ENCODE measurements at places on chromosomes 5 and 9. TPM values are rescaled to one million over a fixed set of nuclear protein-coding genes. Genes with fewer than 3 reads are reported as not detected.

- no peaks in the 10 kb centered on the region for H3K36me3 ChIP-seq
- peak overlapping the region; percentile 12 for H3K4me3 ChIP-seq
- peak; percentile 28 for DNase-seq
- H3K27ac ChIP-seq = peak overlapping the region; percentile 8
Measured at GRCh38 chr5:14946815-14947620, 75.4 kb upstream of the ANKH start.

DNA sequence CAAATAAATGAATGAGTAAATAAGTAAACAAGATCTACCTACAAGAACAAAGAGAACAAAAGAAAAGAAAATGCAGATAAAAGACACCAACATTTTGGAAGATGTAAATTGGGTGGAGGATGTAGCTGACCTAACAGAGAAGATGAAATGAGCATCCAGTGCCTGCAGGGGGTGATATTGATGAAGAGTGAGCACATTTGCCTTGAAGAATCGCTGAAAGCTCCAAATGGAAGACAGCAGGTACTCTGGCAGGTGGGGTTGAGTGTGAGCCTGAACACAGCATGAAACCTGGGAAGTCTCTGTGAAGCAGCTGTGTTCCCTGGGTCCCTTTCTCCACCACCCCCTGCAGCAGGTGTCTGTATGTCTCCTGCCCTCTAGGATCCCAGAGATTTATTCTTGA is 125.6 kb downstream of the NXNL2 start:
- no peaks in the 10 kb centered on the region for H3K36me3 ChIP-seq
- no peaks in the 10 kb centered on the region for H3K4me1 ChIP-seq
- H3K27me3 ChIP-seq = peaks cover 24% of the 10 kb centered on the region
- H3K4me3 ChIP-seq = no peak overlapping the region

- H3K4me1 ChIP-seq = peaks cover 31% of the 10 kb centered on the region
- peak; percentile 45 for DNase-seq
- peak overlapping the region; percentile 91 for H3K4me3 ChIP-seq
- H3K27ac ChIP-seq = peak overlapping the region; percentile 76
- H3K27me3 ChIP-seq = no peaks in the 10 kb centered on the region
Measured at GRCh38 chr9:124658165-124659017, 112.7 kb downstream of the NR6A1 start.

GRCh38 chr9:136122425-136123383 is 4.0 kb upstream of the TMEM250 start:
- no peak overlapping the region for H3K27ac ChIP-seq
- H3K27me3 ChIP-seq = peaks cover 6% of the 10 kb centered on the region
- no peaks in the 10 kb centered on the region for H3K4me1 ChIP-seq
- no peak overlapping the region for H3K4me3 ChIP-seq

DNA sequence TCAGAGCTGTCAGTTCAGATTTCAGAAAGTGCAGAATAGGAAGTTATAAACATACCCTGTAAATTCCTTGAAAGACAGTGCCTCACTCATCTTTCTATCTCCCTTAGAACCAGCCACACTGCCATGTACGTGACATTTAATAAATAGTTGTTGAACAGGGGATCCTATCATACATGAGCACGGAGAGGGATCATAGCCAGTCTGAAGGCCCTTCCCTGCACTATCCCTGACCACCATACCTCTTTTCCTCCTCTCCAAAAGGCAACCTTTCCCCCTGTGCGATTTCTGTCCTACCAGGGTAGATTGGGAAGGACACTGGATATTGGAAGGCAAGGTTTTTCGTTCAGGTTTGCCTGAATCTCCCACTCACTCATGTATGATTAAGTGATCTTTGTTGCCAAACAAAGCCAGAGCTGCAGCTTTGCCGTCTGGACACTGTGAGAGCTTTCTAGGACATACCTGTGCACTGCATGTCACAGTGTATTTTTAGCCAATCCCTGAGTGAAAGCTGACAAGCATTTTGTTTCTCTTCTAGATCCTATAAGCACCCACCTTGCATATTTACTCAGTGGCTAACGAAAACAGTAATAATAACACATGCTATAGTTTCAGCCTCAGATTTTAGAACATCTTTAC is 986.5 kb upstream of the WWC1 start:
- no peaks in the 10 kb centered on the region for H3K4me1 ChIP-seq
- H3K27ac ChIP-seq = no peak overlapping the region
- H3K27me3 ChIP-seq = no peaks in the 10 kb centered on the region
- no peak overlapping the region for H3K4me3 ChIP-seq
- DNase-seq = no peak
- H3K36me3 ChIP-seq = no peaks in the 10 kb centered on the region

- H3K27ac ChIP-seq = no peak overlapping the region
- H3K36me3 ChIP-seq = peaks cover 2% of the 10 kb centered on the region
- H3K4me1 ChIP-seq = peaks cover 26% of the 10 kb centered on the region
Measured at GRCh38 chr5:1639757-1640156, 116.0 kb upstream of the LPCAT1 start.

- no peaks in the 10 kb centered on the region for H3K27me3 ChIP-seq
- peaks cover 3% of the 10 kb centered on the region for H3K36me3 ChIP-seq
- no peak for DNase-seq
- H3K27ac ChIP-seq = no peak overlapping the region
- H3K4me3 ChIP-seq = no peak overlapping the region
Measured at GRCh38 chr5:127993476-127993875, 90.1 kb upstream of the SLC12A2 start.

- no peak for DNase-seq
- no peak overlapping the region for H3K27ac ChIP-seq
- H3K4me3 ChIP-seq = no peak overlapping the region
- H3K36me3 ChIP-seq = no peaks in the 10 kb centered on the region
- H3K4me1 ChIP-seq = no peaks in the 10 kb centered on the region
Measured at GRCh38 chr5:27708534-27708933, 670.1 kb upstream of the CDH9 start.

GRCh38 chr9:131099102-131099606 is 2.8 kb downstream of the AIF1L start:
- no peak overlapping the region for H3K4me3 ChIP-seq
- no peak overlapping the region for H3K27ac ChIP-seq
- H3K4me1 ChIP-seq = peaks cover 11% of the 10 kb centered on the region
- H3K27me3 ChIP-seq = peaks cover 28% of the 10 kb centered on the region
- H3K36me3 ChIP-seq = no peaks in the 10 kb centered on the region

DNA sequence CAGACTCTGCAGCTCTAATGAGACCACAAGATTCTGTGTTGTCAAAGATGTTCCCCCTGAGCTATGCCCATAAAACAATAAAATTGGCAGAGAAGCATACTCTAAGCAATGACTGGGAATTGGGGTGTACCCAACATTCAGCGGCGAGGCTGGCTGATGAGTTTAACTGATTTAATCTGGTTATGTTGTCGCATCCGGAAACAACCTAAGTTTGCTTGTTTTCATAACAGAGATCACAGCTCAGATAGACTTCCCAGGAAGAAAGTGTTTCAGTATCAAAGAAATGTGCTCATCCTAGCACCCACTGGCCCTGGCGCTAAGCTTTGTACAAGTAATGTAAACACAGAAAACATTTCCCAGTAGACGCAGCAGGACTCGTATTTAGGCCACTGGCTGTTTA is 7.4 kb downstream of the SEMA5A start:
- DNase-seq = no peak
- no peaks in the 10 kb centered on the region for H3K36me3 ChIP-seq
- H3K27ac ChIP-seq = no peak overlapping the region
- no peak overlapping the region for H3K4me3 ChIP-seq

- no peak overlapping the region for H3K27ac ChIP-seq
- H3K4me1 ChIP-seq = no peaks in the 10 kb centered on the region
- H3K36me3 ChIP-seq = peaks cover 1% of the 10 kb centered on the region
- no peak overlapping the region for H3K4me3 ChIP-seq
- no peaks in the 10 kb centered on the region for H3K27me3 ChIP-seq
- DNase-seq = no peak
Measured at GRCh38 chr5:6321078-6321477, 57.3 kb downstream of the MED10 start.

DNA sequence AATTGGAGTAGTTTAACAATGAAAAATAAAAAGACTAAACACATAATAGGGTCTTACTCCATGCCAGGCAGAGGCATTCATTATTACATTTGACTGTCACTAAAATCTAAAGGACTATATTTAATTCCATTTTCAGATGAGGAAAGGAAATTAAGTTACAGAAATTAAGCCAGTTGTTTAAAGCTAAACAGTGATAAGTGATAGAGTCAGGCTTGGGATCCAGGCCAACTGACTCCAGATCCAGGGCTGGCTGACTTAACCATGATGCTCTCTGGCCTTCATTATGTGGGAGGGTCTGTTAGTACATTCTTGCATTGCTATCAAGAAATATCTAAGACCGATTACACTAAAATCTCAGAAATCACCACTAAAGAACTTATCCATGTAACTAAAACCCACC is 107.2 kb downstream of the ARHGEF28 start:
- H3K36me3 ChIP-seq = no peaks in the 10 kb centered on the region
- no peak for DNase-seq
- no peak overlapping the region for H3K4me3 ChIP-seq
- H3K4me1 ChIP-seq = no peaks in the 10 kb centered on the region
- H3K27ac ChIP-seq = no peak overlapping the region

DNA sequence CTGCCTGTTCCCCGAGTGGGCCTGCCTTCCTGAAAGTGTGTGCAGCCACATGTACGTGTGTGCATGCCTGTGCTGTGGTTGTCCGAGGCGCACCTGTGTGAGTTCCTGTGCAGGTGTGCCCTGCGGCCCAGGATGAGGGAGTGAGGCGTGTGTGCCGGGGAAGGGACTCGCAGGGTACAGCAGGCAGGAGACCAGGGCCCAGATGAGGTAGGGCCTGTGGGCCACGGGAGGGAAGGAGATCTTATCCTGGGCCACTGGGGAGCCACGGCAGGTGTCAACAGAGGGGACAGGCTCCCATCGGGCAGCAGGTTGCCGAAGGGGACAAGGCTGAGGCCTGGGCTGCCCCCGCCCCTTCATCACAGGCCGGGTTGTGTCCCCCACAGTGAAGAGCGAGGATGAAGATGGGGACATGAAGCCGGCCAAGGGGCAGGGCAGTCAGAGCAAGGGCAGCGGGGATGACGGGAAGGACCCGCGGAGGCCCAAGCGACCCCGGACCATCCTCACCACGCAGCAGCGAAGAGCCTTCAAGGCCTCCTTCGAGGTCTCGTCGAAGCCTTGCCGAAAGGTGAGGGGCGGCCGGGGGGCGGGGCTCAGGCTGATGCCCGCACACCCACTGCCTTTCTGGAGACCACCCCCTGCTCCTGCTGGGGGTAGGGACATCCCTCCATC is 79.2 kb downstream of the LMX1B start:
- no peak for DNase-seq
- H3K27ac ChIP-seq = no peak overlapping the region
- no peaks in the 10 kb centered on the region for H3K4me1 ChIP-seq
- H3K36me3 ChIP-seq = no peaks in the 10 kb centered on the region
- H3K27me3 ChIP-seq = peaks cover 26% of the 10 kb centered on the region

- H3K4me1 ChIP-seq = peaks cover 28% of the 10 kb centered on the region
- H3K27ac ChIP-seq = no peak overlapping the region
- no peak overlapping the region for H3K4me3 ChIP-seq
- H3K27me3 ChIP-seq = no peaks in the 10 kb centered on the region
- no peak for DNase-seq
- H3K36me3 ChIP-seq = peaks cover 2% of the 10 kb centered on the region
Measured at GRCh38 chr5:5422819-5423515, 490 bp downstream of the ICE1 start.

GRCh38 chr5:147997486-147997885 is 66.3 kb upstream of the SPINK5 start:
- no peaks in the 10 kb centered on the region for H3K27me3 ChIP-seq
- peaks cover 8% of the 10 kb centered on the region for H3K36me3 ChIP-seq
- H3K27ac ChIP-seq = no peak overlapping the region
- H3K4me3 ChIP-seq = no peak overlapping the region

GRCh38 chr5:32506201-32506661 is 61.7 kb upstream of the ZFR start:
- DNase-seq = no peak
- no peaks in the 10 kb centered on the region for H3K36me3 ChIP-seq
- H3K4me1 ChIP-seq = peaks cover 16% of the 10 kb centered on the region
- H3K27ac ChIP-seq = no peak overlapping the region

GRCh38 chr9:29212397-29213387 is 1639.4 kb upstream of the C9orf72 start:
- H3K27ac ChIP-seq = no peak overlapping the region
- peaks cover 64% of the 10 kb centered on the region for H3K27me3 ChIP-seq

- H3K36me3 ChIP-seq = peaks cover 19% of the 10 kb centered on the region
- H3K4me1 ChIP-seq = peaks cover 22% of the 10 kb centered on the region
- H3K4me3 ChIP-seq = no peak overlapping the region
- DNase-seq = no peak
- H3K27ac ChIP-seq = no peak overlapping the region
Measured at GRCh38 chr5:143200781-143201398, 202.6 kb downstream of the NR3C1 start.

GRCh38 chr9:18848657-18849056 is 184.4 kb downstream of the SAXO1 start:
- H3K4me1 ChIP-seq = no peaks in the 10 kb centered on the region
- no peak overlapping the region for H3K27ac ChIP-seq
- H3K36me3 ChIP-seq = no peaks in the 10 kb centered on the region
- H3K27me3 ChIP-seq = peaks cover 5% of the 10 kb centered on the region

- H3K27ac ChIP-seq = no peak overlapping the region
- no peaks in the 10 kb centered on the region for H3K36me3 ChIP-seq
- H3K4me1 ChIP-seq = no peaks in the 10 kb centered on the region
- no peak for DNase-seq
Measured at GRCh38 chr5:164076556-164076955, 571.1 kb downstream of the MAT2B start.

- no peak for DNase-seq
- H3K27me3 ChIP-seq = no peaks in the 10 kb centered on the region
- H3K4me3 ChIP-seq = no peak overlapping the region
Measured at GRCh38 chr9:104200456-104200994, 106.4 kb downstream of the SMC2 start.

- no peaks in the 10 kb centered on the region for H3K36me3 ChIP-seq
- no peak overlapping the region for H3K4me3 ChIP-seq
Measured at GRCh38 chr9:77927265-77927664, 104.3 kb downstream of the GNAQ start.

- H3K27me3 ChIP-seq = no peaks in the 10 kb centered on the region
- H3K36me3 ChIP-seq = no peaks in the 10 kb centered on the region
- no peak for DNase-seq
- H3K4me1 ChIP-seq = no peaks in the 10 kb centered on the region
- H3K27ac ChIP-seq = no peak overlapping the region
Measured at GRCh38 chr5:31982621-31983020, 191.5 kb downstream of the GOLPH3 start.

GTF3C5 gene
- 79.5 TPM for total RNA-seq

HSPA5 gene
- 211 TPM for total RNA-seq

LTC4S gene
- 1.5 TPM for total RNA-seq

ZNG1A gene
- 28.5 TPM for total RNA-seq

KCNV2 gene
- not detected for total RNA-seq

FYB1 gene
- 131 TPM for total RNA-seq

PCSK1 gene
- not detected for total RNA-seq

PCDHA9 gene
- not detected for total RNA-seq

WDR31 gene
- total RNA-seq = 3.8 TPM

DMXL1 gene
- total RNA-seq = 34.8 TPM
